Inflammatory macrophage treated with lipopolysaccharide for 4 hours (primary cell): ENCODE measurements at places on chromosomes 3 and 15.

- DNase-seq = no peak
Measured at GRCh38 chr3:173823911-173824460, 426.4 kb downstream of the NLGN1 start.

DNA sequence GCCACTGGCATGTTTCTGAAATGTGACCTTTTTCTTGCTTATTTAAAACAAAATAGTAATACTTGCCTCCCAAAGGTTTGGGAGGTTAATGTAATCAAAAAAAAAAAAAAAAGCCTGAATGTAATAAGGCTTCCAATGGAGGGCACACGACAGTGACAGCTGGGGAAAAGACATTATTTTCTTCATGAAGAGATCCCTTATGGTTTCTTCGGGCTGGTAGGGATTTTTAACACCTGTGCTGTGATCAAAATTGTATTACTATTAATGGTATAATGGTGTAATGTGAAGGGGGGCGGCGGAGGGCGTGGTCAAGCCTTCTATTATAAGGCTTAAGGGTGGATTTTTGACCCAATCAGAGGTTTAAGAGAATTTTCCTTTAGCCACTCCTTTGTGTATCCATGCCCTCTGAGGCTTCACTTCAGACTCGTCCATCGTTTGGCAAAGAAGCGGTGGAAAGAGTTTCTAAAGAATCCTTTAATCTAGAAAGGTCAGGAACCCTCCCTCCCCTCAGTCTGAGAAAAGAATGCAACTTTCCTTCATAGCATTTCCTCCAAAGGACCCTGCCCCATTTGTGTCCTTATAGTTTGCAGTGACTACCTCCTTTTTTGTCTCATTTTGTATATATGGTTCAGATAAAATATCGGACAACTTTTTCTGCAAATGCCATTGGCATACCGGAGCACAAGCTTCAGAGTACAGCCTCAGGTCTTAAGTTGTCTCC is 89.5 kb upstream of the CHD2 start:
- peak; percentile 37 for DNase-seq

DNA sequence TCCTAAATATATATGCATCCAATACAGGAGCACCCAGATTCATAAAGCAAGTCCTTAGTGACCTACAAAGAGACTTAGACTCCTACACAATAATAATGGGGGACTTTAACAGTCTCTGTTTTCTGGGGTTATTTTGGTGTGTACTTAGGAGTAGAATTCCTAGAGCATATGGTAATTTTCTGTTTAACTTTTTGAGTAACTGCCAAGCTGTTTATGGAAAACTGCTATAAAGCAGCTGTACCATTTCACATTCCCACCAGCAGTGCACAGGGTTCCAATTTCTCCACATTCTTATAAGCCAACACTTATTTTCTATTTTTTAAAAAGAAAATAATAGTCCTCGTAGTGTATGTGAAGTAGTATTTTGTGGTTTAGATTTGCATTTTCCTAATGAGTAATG is 68.9 kb downstream of the DOCK3 start:
- no peak for DNase-seq

DNA sequence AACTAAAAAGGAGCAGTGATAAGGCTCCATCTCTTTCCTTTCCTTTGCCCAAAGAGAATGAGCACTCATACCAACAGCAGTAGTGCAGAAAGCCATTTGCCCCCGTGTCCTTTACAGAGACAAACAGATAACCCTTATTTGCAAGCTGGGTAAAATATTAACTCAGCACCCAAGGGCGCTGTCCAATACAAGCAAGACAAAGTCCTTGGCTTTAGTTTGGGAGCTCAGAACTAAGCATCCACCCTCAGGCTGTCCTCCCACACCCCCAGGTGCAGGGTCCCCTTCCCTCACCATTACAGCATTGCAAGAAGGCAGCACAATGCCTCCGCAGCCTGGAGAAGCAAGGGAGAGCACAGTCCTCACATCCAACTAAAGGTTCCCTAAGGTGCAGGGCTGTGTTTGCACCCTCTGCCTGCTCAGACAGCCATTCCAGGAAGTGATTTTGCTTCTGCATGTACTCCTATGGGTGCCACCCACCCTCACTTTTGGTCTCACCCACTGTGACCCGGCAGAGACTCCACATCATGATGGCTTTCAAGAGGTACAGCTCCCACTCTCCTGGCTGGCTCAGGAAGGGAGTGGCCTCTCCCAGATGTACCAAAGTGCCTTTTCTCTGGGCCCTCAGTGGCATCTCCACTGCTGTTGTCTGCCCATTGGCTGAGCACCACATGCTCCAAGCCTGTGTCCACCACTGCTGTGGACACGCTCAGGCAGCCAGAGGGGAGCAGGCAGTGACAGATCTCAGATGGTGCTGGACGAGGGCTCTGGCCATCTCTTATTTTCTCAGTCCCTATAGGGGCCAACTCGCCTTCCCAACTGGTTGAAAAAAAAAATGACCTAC is 34.1 kb upstream of the HES1 start:
- DNase-seq = no peak

DNA sequence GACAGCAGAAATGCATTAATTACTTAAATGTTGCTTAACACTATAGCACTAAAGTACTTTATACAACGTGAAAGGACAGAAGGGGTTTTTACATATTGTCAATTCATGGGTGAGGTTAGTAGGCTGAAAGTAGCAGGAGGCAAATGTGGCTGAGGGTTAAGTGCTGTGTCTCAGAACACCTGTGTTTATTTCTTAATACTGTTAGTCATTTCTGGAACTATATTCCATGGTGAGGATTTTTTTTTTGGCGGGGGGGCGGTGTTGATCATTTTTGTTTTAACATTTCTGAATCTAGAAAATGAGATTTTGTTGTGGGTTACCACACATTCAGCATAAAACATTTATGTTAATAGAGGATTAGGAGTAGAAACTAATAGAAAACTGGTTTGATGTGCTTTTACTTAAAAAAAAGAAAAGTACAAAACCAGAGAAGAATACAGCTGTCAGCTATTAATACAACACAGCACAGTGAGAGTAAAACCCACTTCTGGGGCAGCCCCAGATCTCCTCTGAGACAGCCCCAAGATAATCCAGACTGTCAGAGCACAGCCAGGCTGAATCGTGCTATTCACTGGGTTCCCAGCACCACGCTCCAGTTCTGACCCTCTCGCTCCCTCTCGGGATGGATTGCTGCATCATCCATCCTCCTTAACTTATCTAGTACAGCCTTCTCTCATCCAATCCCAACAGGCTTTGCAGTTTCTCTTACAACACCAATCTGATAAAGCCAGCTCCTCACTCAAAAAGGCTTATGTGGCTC is 307.7 kb downstream of the TUSC7 start:
- no peak for DNase-seq

GRCh38 chr3:3013317-3014052 is 96.7 kb downstream of the IL5RA start:
- no peak for DNase-seq

DNA sequence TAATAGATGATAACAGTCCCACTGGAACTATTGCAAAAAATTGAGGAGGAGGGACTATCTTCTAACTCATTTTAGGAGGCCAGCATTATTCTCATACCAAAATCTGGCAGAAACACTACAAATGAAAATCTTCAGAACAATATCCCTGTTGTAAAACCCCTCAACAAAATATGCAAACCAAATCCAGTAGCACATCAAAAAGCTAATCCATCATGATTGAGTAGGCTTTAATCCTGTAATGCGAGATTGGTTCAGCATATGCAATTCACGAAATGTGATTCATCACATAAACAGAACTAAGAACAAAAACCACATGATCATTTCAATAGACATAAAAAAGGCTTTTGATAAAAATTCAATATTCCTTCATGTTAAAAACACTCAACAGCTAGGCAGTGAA is 23.9 kb upstream of the PLSCR2 start:
- DNase-seq = no peak

GRCh38 chr3:23816721-23817120 is 11.0 kb downstream of the UBE2E1 start:
- DNase-seq = no peak

DNA sequence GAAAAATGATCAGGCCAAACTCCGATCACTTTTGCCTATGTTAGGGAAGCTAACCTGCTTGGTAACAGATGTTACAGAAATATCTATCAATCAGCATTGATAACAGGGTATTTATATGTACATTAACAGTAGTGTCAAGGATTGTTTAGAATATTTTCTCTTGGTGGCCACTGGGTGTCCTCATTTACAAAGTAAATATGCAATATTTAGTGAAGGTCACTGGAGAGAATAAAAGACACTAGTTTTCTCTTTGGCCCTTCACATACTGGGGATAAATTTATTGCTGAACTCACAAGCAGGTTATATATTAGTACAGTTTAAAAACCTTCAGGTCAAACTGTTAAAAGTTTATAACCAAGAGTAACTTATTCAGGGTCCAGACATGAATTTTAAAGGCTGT is 69.0 kb downstream of the TIGIT start:
- DNase-seq = peak; percentile 7

GRCh38 chr3:163776743-163777142 is 1301.6 kb downstream of the SI start:
- DNase-seq = no peak

GRCh38 chr3:9911863-9912262 is 5.0 kb upstream of the IL17RC start:
- no peak for DNase-seq

GRCh38 chr15:70101459-70102113 is 3.9 kb upstream of the TLE3 start:
- peak; percentile 67 for DNase-seq

DNA sequence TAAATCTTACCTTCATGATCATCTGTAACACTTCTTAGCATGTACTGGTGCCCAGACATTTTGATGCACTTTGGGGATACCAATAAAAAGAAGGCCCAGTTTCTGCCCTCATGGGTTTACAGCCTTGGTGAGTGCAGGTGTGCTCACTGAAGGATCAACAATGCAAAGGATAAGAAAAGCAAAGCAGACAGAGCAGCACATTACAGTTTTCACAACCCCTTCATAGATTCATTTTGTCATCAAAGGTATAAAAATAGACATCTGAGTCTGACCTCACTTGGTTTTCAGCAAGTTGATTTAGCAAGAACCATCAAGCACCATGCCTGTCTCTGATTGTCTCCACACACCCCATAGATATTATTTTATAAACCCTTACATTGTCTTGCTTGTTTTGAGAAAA is 77.6 kb downstream of the BFSP2 start:
- peak; percentile 17 for DNase-seq

DNA sequence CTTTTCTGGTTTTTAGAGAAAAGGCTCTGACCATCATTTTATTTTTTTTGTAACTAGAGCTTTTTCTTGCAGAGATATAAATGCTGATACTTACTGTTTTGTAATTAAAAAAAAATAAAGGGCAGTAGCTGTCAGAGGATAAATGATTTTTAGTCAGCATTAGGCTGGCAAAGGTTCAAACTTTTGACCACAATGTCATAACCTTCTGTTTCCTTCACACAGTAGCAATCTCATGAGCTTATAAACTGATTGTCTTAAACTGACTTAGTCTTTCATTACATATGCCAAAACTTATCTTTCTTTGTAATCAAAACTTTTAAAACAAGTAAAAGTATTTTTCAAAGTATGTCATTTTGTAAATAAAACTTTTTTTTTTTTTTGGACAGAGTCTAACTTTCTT is 841.9 kb downstream of the OTOL1 start:
- DNase-seq = no peak

- DNase-seq = no peak
Measured at GRCh38 chr15:29528276-29528675, 258.7 kb upstream of the NSMCE3 start.

GRCh38 chr3:127684871-127685707 is 12.3 kb downstream of the ABTB1 start:
- no peak for DNase-seq

DNA sequence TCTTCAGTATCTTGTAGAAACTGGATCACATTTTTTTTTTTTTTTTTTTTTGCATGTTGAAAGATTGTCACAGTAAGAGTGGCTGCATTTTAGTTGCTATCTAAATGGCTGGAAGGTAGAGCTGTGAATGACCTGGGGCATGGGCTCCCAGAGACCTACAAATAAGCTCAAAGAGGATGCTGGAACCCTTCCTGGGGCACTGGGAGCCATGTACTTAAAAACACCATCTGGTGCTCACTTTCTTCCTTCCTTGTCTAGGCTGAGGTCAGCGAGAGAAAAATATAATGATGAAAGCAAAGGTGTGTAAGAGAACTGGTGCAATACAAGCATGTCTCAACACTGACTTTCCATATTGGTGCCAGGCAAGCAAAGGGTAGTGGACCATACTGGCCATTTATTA is 323.9 kb downstream of the SV2B start:
- DNase-seq = no peak

GRCh38 chr15:38620098-38620497 is 55.5 kb upstream of the RASGRP1 start:
- no peak for DNase-seq

DNA sequence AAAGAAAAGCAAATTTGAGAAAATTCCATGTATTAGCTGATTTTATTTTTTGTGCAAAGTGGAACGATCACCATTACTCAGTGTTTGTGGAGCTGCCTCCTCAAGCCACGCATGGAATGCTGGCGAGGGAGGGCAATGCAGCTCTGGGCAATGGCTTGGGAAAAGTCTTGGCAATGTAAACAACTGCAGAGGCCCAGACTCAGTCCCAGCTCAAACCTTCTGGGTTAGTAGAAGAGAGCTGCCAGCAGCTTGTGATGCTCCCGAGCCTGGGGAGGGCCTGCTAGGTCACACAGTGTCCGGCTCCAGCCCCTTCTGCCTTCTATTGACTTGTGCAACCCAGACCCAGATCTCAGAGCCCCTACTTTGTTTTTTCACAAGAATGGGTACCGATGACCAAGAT is 4.3 kb downstream of the EPHB1 start:
- no peak for DNase-seq

DNA sequence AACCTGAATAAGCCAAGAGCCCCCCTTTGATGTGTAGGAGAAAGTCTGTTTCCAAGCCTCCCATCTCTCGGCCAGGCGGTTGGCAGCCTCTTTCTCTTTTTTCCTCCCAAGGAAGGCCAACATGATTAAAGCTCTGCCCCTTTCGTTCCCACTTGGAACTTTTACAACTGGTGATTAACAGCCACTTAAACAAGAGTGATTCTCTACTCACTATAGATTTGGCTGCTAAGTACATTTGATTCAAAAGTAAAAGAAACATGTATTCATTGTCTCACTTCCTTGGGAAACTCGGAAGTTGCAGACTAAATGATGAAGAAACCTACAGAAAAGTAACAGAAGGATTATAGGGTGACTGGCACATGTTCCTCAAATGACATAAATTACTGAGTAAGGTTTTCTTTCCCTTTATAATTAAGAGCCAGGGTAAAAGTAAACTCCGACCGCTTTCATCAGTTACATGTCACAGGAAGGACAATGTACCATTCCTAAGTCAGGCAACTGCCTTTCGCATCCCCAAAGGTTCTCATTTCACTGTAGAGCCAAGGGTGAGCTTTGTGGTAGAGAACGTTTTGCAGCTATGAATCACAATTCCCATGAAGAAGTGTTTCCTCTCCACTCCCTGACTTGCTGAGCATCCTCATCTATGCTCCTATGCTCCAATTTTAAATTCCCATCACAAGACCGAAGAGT is 72.7 kb downstream of the MB21D2 start:
- DNase-seq = peak; percentile 74

DNA sequence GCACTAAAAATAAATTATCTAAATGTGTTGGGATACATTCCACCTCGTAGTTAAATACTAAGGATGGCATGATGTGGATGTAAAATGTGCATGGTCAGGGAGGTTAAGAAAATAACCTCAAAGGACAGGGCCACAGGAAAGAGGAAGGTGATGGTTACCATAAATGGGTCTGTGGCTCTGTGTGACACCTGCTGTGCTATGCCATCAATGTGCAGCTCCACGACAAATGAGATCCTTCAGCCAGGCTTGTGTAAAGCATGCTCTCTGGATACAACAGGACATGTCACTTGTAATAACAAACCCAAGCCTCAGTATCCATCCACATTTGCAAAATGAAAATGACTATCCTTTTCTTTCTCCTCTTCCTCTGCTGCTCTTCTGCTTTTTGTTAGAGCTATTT is 456.7 kb upstream of the RASGRP1 start:
- DNase-seq = no peak

GRCh38 chr15:88323468-88323867 is 66.9 kb upstream of the NTRK3 start:
- no peak for DNase-seq
